ENCODE measurements at places on chromosomes 4 and X.

- no peak for DNase-seq
Measured at GRCh38 chrX:24018809-24019208, 8.2 kb downstream of the KLHL15 start.

DNA sequence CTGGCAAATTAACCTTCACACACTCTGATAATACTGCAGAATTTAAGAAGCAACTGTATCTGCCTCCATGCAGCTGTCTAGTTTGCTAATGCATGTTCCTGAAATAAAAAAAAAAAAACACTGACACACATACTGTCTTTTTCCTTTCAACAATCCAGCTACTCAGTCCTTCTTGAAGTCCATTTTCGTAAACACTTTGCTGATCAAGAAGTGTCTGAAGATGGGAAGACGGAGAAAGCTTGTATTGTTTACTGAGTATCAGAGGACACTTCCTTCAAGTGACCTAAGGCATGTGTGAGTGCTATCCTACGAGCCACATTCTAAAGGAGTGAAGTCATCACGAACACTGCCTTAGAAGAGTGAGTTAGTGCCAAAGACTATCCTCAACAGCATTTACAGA lies 82.6 kb downstream of the LUZP4 start:
- peak; percentile 76 for DNase-seq

DNA sequence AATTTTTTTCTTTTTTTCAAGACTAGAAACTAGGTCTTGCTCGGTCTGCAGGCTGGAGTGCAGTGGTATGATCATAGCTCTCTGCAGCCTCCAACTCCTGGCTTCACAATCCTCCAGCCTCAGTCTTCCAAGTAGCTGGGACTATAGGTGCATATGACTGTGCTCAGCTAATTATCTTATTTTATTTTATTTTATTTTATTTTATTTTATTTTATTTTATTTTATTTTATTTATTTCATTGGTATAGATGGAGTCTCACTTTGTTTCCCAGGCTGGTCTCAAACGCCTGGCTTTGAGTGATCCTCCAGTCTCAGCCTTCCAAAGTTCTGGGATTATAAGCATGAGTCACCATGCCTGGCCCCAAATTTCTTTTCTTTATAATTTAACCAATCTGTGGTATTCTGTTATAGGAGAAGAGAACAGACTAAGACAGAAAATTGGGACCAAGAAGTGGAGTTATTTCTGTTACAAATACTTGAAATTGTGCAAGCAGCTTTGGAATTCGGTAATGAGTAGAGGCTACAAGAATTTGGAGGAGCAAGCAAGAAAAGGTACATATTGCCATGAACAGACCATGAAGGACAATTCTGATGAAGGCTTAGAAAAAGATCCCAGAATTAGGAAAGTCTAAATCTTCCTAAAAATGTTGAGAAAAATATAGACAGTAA lies 4.0 kb upstream of the PRDM5 start:
- DNase-seq, result no peak

DNA sequence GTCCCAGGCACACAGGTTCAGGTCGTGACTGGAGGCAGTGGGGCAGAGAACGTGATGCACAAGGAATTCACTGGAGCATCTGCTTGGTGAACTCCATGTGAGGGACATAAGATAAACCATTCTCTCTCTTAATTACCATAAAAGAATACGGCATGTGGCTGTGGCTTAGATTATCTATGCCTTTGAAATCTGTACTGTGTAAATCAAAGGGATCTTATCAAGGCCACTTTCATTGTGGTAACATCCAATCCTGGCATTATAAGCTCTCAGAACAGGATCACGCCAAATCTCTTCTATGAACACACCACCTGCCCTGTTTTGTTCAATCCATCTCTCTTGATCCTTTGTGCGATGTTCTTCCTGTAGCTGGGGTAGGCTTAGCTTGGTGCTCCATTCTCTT lies 192.3 kb downstream of the SPATA18 start:
- no peak for DNase-seq

- no peak for DNase-seq
Measured at GRCh38 chr4:966266-967112, 6.9 kb downstream of the DGKQ start.

- no peak for DNase-seq
Measured at GRCh38 chr4:188728359-188728758, 589.1 kb downstream of the TRIML1 start.

GRCh38 chrX:110391086-110391485 lies 32.4 kb downstream of the RTL9 start:
- DNase-seq, result no peak

DNA sequence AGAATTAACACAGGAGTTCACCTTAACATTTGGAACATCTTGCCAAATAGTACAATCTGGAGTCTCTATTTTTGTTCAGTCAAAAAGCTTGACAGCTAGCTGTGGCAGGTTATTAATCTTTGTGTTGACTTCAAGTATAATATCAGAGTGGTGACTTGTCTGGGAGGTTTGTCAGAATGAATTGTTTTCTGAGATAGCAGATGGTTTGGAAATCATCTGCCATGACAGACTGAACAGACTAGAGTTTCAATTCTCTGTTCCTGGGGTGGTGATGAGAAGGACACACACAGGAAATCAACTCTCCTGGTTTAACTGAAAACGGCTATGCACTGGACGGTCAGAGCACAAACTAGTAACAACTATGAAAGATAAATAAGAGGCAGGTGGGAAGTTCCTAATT lies 203.3 kb upstream of the EMCN start:
- DNase-seq, result no peak

DNA sequence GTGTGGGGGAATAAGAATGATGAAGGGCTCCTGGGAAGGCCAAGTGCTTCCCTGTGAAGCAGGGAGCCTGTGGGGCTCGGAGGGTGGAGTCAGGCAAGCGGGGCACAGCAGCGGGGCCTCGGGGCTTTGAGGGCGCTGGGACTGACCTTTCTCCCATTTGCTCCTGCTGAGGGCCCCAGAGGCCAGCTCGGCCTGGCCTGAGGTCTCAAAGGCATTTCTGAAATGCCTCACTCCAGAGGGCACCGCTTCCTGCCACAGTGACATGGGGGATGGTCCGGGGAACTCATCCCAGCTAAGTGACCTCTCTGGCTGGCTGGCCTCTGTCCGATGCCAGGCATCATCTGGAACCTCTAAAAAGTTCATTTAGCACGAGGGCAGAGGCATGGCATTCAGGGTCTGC lies 98.8 kb upstream of the STX18 start:
- no peak for DNase-seq

- peak; percentile 40 for DNase-seq
Measured at GRCh38 chrX:28787206-28787605, 200.0 kb downstream of the IL1RAPL1 start.

GRCh38 chr4:18578307-18578706 lies 556.8 kb upstream of the LCORL start:
- DNase-seq, result no peak

GRCh38 chr4:76758290-76758882 lies 139.6 kb downstream of the SOWAHB start:
- peak; percentile 89 for DNase-seq

GRCh38 chr4:2079926-2080325 lies 20.8 kb downstream of the NAT8L start:
- no peak for DNase-seq

DNA sequence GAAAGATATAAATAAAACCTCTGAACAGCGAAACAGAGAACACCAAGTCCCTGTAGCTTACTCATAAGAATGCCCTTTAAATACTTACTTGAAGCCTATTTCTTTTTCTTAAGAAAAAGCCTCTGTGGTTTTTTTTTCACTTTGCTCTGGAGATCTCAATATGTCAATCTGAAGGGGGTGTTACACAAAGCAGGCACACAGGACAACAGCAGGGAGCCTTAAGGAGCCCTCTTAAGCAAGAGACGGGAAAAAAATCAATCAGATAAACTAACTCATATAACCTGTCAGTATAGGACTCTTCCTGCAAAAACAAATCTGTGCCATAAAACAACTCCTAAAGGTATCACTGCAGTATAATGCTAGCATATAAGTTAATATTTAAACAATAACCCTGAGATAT lies 611.1 kb upstream of the ATOH1 start:
- no peak for DNase-seq

- DNase-seq, result no peak
Measured at GRCh38 chrX:43910012-43910411, 27.8 kb upstream of the MAOB start.
